AG08396 (cell line): ENCODE measurements at places on chromosomes 2 and 18.

- DNase-seq = peak; percentile 39
Observed at GRCh38 chr2:131016826-131017741, 76.2 kb downstream of the FAM168B start.

DNA sequence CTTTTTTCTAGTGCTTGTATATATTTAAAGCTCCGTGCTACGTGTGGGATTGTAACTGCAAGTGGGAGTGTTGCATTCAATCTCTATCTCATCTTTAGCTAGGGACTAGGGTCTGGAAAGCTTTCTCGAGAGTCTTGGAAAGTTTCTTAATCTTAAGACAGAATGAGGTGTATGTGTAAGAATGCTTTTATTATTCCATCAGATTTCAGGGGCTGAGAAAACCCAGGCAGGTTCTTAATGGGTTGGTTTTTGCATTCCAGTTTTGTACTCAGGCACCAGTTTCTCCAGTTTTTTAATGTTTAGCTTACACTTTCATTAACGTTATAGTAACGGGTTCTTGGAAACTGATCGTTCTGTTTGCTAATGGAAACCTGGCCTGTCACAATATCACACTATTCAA is 20.3 kb downstream of the MRPL19 start:
- DNase-seq = no peak

- DNase-seq = no peak
Observed at GRCh38 chr2:238146884-238147544, 8.5 kb downstream of the KLHL30 start.

DNA sequence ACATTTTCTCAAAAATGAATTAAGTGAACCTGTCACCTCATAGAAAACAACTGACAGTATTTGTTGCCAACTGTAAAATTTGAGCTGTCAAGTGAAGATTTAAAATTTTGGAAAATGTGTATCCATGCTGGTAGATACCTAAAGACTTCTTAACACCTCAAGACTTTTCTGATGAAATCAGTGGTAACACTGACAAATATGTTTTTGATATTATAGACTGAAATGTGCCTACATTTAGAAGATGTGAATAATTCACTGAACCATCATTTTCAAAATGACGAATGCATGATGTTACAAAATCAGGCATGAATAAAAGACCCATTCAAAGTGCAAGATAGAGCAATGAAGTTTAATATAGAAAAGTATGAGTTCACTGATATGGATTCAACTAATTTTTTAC is 51.5 kb upstream of the ASPRV1 start:
- no peak for DNase-seq

DNA sequence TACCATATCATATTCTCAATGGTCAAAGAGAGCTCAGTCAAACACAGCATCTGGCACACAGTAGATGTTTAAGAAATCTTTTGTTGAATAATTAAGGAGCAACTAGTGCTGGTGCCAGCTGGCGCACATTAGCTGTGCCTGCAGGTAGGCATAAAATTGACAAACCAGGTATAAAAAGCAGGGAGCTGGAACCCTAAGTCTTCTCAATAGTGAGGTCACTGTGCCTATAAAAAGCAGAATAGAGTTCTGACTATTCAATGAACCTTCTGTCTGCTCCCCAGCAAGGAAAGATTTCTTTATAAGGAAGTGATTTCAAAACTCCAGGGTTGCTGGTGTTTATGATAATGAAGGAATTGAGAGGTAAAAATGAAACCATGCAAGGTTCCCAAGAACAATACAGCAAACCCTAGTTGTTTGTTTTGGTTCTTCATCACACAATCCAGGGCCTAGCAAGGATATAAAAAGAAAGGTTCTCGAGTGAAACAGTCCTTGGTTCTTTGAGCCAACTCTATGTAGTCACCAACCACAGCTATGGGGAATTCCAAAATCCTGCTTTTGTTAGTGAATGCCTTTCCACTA is 76.1 kb downstream of the THADA start:
- DNase-seq = peak; percentile 61

- DNase-seq = no peak
Observed at GRCh38 chr18:54877076-54877475, 48.8 kb downstream of the RAB27B start.

DNA sequence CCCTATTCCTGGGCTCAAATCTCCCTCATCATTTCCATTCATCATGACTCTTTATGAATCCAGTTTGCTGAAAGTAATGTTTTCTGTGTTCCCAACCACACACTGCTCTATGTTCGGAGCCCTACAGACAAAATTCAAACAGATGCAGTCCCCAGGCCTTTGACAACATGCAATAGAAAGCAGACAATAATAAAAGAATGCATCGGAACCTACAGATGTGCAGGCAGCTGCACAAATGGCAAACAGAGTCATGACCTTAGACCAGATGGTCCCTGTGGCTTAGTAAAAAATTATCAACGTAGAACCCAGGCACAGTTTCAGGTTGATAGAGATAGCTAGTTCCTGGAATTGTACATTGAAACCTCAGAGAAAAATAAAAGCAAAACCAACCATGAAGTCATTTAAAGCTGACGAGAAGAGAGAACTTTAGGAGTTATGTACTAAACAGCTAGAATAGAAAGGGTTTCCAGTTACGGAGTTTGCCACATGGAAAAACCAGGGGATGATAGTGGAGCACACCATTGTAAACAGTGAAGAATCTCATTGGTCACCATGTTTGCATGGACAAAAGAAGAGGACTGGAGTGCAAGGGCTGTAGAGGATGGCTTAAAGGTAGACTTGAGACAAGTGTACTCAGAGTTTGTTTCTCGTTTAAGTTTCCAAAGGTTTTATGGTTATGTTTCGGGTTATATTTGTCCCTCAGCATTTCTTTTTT is 23.2 kb upstream of the ACVR1 start:
- no peak for DNase-seq

DNA sequence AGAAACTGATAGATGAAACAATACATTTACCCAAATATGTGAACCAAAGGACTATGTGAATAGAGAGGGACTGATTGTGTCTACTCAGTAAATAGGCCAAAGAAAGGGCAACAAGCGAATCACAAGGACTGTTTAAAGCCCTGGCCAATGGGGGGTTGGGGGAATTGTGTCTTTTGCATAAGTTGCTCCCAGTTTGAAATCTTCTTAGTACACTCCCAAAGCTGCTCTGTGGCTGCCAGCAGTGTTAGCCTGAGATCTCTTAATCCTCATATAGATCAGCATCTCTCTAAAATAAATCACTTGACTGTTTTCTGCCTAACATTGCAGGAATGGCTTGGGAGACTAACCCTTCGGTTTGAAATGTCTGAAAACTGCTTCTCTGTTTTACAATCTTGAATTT is 236.4 kb downstream of the PLCL1 start:
- no peak for DNase-seq

- no peak for DNase-seq
Observed at GRCh38 chr2:39378968-39379367, 58.1 kb downstream of the MAP4K3 start.

DNA sequence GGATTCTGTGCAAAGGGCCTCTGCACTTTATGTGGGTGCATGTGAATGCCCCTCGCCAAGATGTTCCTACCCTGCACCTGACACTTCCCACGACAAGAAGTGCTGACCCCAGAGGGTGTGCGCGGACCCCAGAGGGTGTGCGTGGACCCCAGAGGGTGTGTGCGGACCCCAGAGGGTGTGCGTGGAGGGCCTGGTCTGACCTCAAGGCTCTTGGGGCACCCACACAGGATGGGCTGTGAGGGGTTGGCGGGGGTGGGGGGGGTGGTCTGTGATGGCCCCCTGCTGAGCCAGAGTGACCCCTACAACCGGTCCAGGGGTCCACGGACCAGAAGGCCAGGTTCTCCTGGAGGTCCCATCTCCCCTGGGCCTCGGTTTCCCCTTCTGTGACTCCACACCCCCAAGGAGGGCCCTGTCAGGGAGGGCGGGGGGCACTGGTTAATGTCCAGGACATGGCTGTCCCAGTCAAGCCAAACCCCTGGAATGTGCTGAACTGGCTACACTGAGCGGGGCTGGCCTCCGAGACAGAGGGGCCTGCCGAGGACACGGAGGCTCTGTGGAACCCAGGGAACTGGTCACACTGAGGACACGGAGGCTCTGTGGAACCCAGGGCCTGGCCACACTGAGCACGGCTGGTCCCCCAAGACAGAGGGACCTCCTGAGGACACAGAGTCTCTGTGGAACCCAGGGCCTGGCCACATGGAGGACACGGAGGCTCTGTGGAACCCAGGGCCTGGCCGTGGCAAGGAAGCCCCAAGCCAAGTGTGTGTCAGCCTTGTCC is 3.1 kb downstream of the NEU4 start:
- peak; percentile 14 for DNase-seq

GRCh38 chr2:67108231-67108630 is 288.9 kb upstream of the ETAA1 start:
- DNase-seq = no peak

GRCh38 chr2:236168110-236169080 is at the start of gene GBX2:
GBX2 (minus strand) TSS chr2:236168386; CDS start chr2:236167971, 415 bp downstream.
- DNase-seq = peak; percentile 93

- no peak for DNase-seq
Observed at GRCh38 chr18:8221452-8221851, 387.8 kb upstream of the RAB12 start.

DNA sequence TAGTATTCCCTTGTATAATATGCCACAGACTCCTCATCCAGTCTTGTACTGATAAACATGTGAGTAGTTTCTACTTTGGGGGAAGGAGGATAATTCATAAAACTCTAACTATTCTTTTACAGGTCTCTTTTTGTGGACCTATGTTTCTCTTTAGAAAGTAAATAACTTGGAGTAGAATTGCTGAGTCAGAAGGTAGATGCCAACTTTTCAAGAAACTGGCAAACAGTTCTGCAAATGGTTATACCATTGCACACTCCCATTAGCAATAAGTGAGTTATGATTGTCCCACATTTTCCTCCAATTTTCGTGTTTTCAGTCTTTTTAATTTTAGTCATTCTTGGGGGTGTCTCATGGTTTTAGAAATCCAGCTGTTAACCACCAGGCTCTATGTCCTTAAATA is 477.2 kb upstream of the LRRTM4 start:
- no peak for DNase-seq

GRCh38 chr2:133247631-133248030 is 320.6 kb downstream of the NCKAP5 start:
- no peak for DNase-seq

- DNase-seq = no peak
Observed at GRCh38 chr18:37368110-37368954, 197.3 kb downstream of the CELF4 start.

GRCh38 chr2:30147196-30147714 is 448 bp downstream of the YPEL5 start:
- DNase-seq = peak; percentile 29

GRCh38 chr2:24203029-24203786 is 28.4 kb downstream of the FAM228A start:
- no peak for DNase-seq

- DNase-seq = no peak
Observed at GRCh38 chr2:209456489-209456888, 32.6 kb downstream of the MAP2 start.

DNA sequence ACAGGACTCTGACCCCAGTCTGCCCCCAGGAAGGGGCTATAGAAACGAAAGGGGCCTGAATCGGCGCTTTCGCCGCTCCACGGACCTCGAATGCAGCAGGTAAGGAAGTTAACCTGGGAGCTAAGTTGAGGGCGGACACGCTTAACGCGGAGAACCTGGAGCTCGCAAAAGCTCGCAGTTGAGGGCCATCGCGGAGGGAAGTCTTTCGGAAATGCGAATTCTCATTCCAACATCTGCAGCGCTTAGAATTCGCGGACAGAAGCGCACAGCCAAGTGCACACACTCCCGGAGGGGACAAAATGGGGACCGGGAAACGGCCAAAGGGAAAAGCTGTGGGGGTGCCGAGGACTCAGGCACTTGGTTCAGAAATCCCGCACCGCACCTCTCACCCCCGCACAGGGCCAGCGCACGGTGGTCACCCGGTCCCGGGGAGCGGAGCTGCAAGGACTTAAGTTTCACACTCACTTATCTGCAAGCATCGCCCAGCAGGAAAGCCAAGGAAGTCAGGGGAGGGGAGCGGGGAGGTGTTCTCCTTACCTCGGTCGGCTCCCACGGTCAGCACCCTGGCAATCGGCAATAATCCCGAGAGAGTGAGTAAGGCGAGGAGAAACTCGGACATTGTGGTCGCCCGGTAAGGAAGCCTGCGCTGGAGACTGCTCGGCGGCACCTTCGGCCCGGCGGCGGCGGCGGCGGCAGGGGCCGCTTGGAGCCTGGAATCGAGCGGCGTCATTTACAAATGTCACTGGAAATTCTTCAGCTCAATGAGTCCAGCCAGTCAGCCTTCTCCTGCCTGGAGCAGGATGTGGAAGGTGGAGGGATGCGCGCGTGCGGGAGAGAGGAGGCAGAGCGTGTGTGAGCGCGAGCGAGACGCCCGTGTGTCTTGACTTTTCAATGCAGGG is 456 bp downstream of the LRP1B start:
- DNase-seq = peak; percentile 21

DNA sequence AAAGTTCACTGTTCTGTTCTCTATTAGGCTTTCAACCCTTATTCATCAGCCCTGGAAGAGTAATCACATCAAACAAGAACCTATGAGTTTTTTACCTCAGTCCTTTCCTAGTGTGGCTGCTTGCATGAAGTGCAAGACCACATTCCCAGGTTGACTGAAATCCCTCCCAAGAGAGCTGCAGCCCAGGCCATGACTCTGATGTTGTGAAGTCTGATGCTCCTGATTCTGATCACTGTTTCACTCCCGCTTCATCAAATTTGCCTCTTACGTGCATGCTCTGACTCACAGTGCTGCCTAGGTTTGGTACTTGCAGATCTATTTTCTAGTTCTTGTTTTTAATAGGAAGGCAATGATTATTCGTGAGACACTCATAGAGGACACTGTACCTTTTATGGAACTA is 58.2 kb upstream of the DSEL start:
- DNase-seq = no peak

GRCh38 chr2:19114126-19114525 is 244.3 kb downstream of the OSR1 start:
- DNase-seq = no peak

GRCh38 chr2:238475034-238475433 is 48.3 kb downstream of the ASB1 start:
- no peak for DNase-seq

DNA sequence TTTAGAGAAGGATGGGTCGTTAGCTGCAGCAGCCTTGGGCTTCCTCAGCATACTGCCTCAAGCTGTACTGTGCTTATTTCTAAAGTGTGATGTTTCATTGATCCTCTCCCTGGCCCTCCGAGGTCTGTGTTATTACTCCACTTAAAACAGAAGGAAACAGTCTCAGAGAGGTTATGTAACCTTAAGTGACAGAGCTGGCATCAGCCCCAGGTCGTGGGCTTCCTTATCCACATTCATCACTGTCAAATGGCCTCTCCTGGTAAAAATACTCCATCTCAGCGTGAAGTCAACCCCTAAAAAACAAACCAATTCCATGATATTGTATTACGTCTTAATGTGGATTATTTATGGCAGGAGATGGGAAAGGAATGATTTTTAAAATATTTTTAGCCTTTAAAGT is 153.3 kb upstream of the NOSTRIN start:
- DNase-seq = no peak
